Panc1 (cell line): ENCODE measurements at places on chromosomes 4 and X. TPM values are rescaled to one million over a fixed set of nuclear protein-coding genes. Genes with fewer than 3 reads are reported as not detected.

PDGFRA gene
- total RNA-seq: 0.15 TPM

GYPA gene
- not detected for total RNA-seq

LGI2 gene
- not detected for total RNA-seq

DNA sequence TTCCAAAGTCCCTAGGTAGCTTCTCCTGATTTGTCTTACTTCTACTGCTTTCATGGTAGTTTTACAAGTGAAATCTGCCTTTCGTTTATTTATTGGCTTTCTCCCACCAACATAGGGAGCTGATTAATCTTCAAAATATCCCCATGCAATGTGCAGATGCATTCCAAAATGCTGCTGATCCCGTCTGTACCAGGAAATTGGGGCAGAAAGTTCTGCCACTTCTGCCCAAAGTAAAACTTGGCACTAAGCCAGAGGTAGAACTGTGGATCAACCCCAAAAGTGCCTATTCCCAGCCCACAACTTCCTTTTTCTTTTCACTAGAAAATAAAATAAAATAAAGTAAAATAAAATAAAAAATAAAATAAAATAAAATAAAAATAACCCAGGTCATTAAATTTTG lies 47.3 kb upstream of the PPARGC1A start:
- DNase-seq: no peak

GRCh38 chr4:57989430-57989829 lies 879.2 kb upstream of the IGFBP7 start:
- no peak for DNase-seq

DNA sequence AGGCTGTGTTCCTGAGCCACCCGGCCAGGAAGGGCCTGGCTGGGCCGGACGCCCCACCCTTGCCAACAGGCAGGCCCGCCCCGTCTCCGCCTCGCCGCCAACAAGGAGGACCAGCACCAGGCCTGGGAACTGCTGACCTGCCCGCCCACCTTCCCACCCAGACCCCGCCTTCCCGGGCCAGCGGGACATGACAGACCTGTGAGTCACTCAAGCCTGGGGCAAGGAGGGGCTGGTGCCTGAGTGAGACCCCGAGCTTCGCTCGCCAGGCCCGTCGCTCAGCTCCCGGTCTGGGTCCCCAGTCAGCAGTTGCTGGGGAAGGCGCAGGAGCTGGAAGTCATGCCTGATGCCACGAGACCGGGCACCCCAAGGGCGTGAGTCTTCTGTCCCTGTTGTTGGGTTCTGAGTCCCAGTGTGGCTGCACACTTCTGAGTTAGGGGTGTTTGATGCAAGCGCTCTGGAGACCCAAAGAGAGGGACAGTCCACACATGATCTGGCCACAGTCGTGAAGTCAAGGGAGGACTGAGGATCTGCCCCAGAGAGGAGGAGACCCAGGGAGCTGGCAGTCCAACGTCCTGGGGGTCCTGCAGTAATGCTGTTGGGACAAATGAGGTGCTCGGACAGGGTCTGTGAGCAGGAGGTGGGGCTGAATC lies at the start of gene DNASE1L1:
DNASE1L1 (minus strand) TSS at position 33 of the 650 bp plus-strand sequence. CDS start 3,686 bp downstream, outside the sequence.
- DNase-seq: no peak
